ENCODE measurements at places on chromosomes 2 and 18. TPM values are rescaled to one million over a fixed set of nuclear protein-coding genes. Genes with fewer than 3 reads are reported as not detected.

Gene C2orf72
- 0.35 TPM for total RNA-seq

Gene NPPC
- not detected for total RNA-seq

Gene DSC3
- total RNA-seq = not detected

Gene NEB
- total RNA-seq = 0.58 TPM

All from activated naive CD4-positive, alpha-beta T cell treated with anti-CD3 and anti-CD28 coated beads, Interleukin-2, amount 10 ng/mL, durations not matched to agents 5 hours and 36 hours (primary cell).